ENCODE measurements at places on chromosomes 16 and 17. TPM values are rescaled to one million over a fixed set of nuclear protein-coding genes. Genes with fewer than 3 reads are reported as not detected.
A peak's percentile ranks its signal among the peaks of the same experiment; 100 is the strongest.

The ZG16 gene
- 0.13 TPM for polyA plus RNA-seq

The TRAF7 gene
- 5.0 TPM for polyA plus RNA-seq

The CD300LB gene
- not detected for polyA plus RNA-seq

The TAC4 gene
- polyA plus RNA-seq: not detected

The EFCAB13 gene
- 36.9 TPM for polyA plus RNA-seq

The SLC16A6 gene
- polyA plus RNA-seq: 0.62 TPM

The SBK1 gene
- polyA plus RNA-seq: 0.76 TPM

The GCGR gene
- polyA plus RNA-seq: not detected

- no peaks in the 10 kb centered on the region for H3K4me1 ChIP-seq
- H3K36me3 ChIP-seq: no peaks in the 10 kb centered on the region
- no peaks in the 10 kb centered on the region for H3K27me3 ChIP-seq
- no peak overlapping the region for H3K4me3 ChIP-seq
- no peak for DNase-seq
Measured at GRCh38 chr17:9162275-9162985, 141.1 kb downstream of the NTN1 start.

DNA sequence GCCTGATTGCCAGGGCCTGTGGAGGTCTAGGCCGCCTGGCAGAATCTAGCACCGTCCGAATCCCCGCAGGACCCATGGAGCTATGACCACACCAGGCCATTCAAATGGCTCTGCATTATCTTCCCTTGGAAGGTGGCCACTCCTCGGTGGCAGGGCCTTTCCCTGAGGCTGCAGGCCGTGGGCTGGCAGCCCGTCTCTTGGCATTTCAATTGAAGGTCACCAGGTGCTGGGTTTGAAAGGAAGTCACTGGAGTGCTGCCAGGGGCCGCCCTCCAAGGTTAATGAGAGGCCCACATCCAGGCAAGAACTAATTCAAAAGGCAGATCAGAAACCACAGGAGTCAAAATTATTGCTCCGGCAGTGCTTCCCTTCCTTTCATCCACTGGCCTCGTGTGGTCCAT, 27.7 kb upstream of the CACNG5 start:
- H3K36me3 ChIP-seq: peaks cover 4% of the 10 kb centered on the region
- H3K4me1 ChIP-seq: peaks cover 16% of the 10 kb centered on the region
- DNase-seq: no peak
- H3K27me3 ChIP-seq: peaks cover 29% of the 10 kb centered on the region

DNA sequence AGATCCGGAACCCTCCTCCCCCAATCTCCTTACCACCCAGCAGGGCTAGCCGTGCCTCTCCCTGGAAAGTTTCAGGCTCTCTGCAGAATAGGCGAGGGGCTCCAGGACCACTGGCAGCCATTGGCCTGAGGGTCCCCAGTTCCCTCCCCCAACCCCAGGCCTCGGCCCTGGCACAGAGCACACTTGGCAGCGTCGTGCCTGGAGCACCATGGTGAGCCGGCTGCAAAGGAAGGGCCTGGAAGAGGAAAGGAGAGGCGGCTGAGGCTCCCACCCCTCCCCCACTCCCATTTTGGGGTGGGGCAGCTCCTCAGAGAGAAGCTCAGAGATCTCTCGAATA, 369 bp upstream of the BTBD17 start:
- no peak for DNase-seq
- H3K27ac ChIP-seq: no peak overlapping the region
- H3K36me3 ChIP-seq: no peaks in the 10 kb centered on the region
- H3K4me1 ChIP-seq: no peaks in the 10 kb centered on the region
- peaks cover 63% of the 10 kb centered on the region for H3K27me3 ChIP-seq

DNA sequence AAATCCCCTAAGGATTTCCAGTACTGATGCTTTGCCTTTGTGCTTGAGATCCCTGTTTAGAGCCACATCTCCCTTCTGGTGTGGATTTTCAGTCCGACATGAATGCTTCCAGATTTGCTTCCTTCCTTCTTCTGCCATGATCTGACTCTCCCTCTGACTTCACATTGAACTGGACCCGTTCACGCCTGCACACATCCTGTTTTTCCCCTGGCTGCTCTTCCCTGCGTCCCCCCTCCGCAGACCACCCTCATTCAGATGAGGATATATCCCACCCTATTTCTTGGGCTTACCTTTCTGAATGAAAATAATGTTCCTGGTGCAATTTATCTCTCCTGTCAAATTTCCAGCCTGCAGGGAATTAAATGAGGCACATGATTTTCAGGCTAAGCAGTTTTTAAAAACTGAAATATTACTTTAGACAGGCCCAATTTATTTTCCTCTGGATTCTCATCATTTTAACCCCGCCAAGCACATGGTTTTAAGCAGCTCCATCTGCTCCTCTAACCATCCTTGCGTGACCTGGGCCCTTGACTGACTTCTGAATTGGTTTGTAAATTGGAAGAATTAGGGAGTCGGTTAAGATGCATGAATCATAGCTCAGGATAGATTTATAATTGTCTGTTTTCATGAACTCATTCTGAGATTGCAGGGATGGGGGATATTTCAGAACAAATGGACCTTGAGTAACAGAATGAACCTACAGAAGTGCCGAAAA, 59.2 kb downstream of the BMERB1 start:
- H3K27ac ChIP-seq: no peak overlapping the region
- no peaks in the 10 kb centered on the region for H3K36me3 ChIP-seq
- H3K27me3 ChIP-seq: no peaks in the 10 kb centered on the region
- no peaks in the 10 kb centered on the region for H3K4me1 ChIP-seq
- no peak for DNase-seq

GRCh38 chr17:193841-194806, 12.7 kb upstream of the DOC2B start:
- no peak overlapping the region for H3K4me3 ChIP-seq
- no peaks in the 10 kb centered on the region for H3K4me1 ChIP-seq
- DNase-seq: no peak
- H3K36me3 ChIP-seq: no peaks in the 10 kb centered on the region
- peaks cover 4% of the 10 kb centered on the region for H3K27me3 ChIP-seq

DNA sequence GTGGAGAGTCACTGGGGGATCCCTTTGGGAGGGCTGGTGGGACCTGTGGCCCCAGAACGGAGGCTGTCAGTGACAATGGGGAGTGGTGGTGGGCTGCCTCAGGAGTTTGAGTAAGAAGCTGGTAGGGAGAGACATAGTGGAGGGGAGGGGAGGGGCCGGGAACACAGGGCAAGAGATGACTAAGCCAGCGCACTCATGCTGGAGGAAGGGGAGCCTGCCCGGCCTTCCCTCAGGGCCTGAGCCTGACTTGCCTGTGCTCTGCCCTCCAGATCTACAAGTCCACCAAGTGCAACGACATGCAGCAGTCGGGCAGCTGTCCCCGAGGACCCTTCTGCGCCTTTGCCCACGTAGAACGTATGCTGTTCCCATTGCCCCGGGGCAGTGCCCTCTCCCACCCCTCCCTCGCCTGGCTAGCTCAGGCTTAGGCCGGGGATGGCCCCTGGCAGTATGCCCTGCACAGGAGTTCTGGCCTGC, 29.3 kb downstream of the UNC13D start:
- H3K27ac ChIP-seq: no peak overlapping the region
- no peak for DNase-seq
- H3K4me1 ChIP-seq: peaks cover 4% of the 10 kb centered on the region
- no peaks in the 10 kb centered on the region for H3K27me3 ChIP-seq

DNA sequence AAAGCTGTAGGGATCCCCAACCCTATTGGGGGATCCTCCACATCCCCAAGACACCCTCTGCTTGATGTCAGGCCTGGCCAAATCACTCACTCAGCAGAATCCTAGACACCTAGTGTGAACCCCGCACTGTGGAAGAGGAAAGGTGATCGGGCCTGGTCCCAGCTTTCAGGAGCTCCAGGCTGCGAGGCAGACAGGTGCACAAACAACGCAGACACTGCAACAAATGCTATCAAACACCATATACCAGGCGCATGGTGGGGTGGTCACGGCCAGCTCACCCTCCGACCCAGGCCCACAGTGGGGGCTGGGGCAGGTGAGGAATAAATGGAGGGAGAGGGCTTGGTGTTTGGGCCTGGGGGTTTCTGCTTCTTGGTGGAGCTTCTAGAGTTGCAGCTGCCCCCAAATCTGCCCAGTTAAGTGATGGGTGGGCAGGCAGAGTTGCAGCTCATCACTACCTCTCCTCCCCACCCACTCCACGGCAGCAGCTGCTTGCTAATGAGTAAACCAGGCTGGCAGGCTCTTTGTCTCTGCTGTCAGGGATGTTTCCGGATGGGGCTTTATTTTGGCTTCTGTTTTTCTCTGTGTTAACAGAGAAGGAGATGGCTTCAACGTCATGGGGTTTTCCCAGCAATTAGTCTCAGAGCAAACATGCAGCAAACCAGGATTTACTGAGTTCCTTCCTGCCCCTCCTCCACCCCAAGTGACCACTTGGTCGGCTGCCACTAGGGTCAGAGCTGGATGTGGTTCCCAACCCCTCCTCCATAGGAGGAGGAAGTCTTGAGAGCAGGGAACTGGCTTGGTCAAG, 46.6 kb downstream of the PECAM1 start:
- no peak for DNase-seq
- H3K4me1 ChIP-seq: no peaks in the 10 kb centered on the region
- H3K27me3 ChIP-seq: no peaks in the 10 kb centered on the region

DNA sequence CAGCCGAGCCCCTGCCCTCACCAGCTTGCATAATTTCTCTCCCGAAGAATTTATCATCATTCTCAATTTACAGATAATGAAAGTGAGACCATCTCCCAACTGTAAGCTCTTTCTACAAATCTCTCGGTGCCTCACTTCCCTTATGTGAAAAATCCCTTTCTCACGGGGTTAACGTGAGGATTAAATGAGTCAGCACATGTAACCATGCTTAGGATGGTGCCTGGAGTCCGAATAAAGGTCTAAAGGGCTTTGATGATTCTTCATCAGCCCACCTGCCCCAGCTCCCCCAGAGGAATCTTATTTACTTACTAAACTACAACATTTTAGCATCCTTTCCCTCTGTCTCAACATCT, 24.8 kb upstream of the PIK3R6 start:
- H3K4me3 ChIP-seq: no peak overlapping the region
- H3K27ac ChIP-seq: peak overlapping the region; percentile 93
- peaks cover 19% of the 10 kb centered on the region for H3K36me3 ChIP-seq
- DNase-seq: no peak
- no peaks in the 10 kb centered on the region for H3K27me3 ChIP-seq

DNA sequence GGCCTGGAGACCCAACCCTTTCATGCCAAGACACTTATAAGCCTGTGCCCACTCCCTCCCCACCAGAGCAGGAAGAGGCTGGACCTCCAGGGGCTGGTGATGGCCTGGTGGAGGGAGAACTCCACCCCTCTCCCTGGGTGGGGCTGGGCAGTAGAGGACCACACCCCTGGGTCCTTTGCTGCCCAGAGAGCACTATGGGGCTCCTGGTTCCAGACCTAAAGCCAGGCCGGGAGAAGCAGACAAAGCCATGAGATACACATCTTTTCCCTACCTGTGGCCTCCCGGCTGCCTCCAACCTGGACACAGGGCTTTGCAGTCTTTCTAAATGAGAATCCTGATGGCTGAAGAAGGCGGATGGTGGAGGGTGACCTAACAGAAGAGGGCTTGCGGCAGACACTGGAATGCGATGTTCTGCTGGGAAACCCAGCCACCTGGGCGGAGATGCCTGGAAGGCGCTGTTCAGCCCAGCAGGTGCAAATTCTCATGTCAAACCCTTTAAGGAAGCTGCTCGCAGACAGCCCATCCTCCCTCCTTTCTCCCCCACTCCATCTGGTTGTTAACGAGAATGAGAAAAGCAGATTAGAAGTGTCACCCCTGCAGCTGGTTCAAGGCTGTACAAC, 43.9 kb upstream of the KIFC3 start:
- no peak overlapping the region for H3K27ac ChIP-seq
- H3K27me3 ChIP-seq: peaks cover 5% of the 10 kb centered on the region
- H3K4me3 ChIP-seq: no peak overlapping the region
- peaks cover 2% of the 10 kb centered on the region for H3K4me1 ChIP-seq
- DNase-seq: no peak

- DNase-seq: no peak
- H3K36me3 ChIP-seq: peaks cover 42% of the 10 kb centered on the region
- H3K4me3 ChIP-seq: no peak overlapping the region
Measured at GRCh38 chr16:8686031-8686621, 11.7 kb downstream of the ABAT start.

GRCh38 chr16:63804126-63804525, 1317.7 kb downstream of the CDH11 start:
- no peaks in the 10 kb centered on the region for H3K36me3 ChIP-seq
- DNase-seq: no peak
- no peak overlapping the region for H3K27ac ChIP-seq
- no peaks in the 10 kb centered on the region for H3K4me1 ChIP-seq

DNA sequence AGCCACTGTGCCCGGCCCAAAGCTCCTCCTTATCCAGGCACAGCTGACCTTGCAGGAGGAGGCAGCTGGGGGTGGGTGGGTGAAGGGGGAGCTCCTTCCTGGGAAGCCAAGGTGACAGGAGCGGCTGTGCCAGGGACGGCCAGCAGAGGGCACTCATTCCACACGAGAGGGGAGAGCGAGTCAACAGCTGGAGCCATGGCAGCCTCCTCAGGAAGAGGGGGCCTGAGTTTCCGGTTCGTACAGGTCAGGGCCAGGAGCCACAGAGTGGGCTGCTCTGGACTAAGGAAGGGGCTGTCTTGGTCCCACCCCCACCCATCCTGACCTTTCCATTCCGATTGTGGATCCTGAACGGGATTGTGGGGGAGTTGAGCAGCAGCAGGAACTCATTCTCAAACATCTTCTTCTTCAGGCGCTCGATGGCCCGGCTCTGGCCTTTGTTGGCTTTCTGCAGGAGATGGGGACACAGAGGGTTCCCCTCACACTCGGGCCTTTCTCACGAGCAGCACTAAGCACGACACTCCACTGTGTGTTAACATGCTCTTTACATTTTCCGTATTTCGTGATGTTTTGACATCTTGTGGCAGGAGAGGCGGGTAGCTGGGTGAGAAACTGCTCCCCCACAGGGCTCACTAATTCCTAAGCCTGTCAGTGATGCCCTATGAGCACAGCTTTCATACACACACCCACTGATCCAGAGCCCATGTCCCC, 61.6 kb downstream of the TIMM22 start:
- H3K4me1 ChIP-seq: peaks cover 3% of the 10 kb centered on the region
- H3K27ac ChIP-seq: peak overlapping the region; percentile 95
- H3K36me3 ChIP-seq: peaks cover 18% of the 10 kb centered on the region
- no peak overlapping the region for H3K4me3 ChIP-seq

DNA sequence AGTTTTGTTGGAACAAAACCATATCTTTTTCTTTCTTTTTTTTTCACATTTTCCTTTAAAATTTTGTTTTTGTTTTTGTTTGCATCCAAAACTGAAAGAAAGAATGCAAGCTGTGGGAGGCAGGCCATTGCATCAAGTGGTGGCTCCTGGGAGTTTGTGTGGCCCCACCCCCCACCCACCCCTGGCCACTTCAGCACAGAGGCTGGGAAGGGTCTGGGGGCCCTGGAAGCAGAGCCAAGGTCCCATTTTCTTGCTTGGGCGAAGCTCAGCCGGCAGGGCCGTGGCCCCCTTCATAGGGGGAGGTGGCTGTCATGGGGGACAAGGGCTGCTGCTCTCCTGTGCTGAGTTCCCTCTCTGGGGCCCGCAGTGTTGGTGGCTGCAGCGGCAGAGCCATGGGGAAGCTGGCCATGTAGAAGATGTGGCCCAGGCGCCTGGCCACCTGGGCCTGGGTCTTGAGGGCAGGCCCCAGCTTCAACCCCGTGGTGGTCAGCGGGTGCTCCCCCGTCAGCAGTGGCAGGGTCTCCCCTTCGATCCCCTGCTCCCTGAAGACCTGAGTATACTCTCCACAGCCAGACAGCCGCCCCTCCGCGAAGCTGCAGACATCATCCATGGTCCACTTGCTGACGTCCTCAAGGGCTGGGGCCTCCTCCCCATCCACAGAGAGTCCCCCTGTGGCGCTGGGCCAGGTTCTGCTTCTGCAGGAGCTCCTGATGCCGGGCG, 19.8 kb downstream of the PAFAH1B1 start:
- DNase-seq: no peak
- no peaks in the 10 kb centered on the region for H3K36me3 ChIP-seq
- H3K27ac ChIP-seq: no peak overlapping the region
- H3K4me3 ChIP-seq: no peak overlapping the region
- no peaks in the 10 kb centered on the region for H3K27me3 ChIP-seq
- H3K4me1 ChIP-seq: peaks cover 30% of the 10 kb centered on the region
